ENCODE measurements at places on chromosomes 3 and 15.

DNA sequence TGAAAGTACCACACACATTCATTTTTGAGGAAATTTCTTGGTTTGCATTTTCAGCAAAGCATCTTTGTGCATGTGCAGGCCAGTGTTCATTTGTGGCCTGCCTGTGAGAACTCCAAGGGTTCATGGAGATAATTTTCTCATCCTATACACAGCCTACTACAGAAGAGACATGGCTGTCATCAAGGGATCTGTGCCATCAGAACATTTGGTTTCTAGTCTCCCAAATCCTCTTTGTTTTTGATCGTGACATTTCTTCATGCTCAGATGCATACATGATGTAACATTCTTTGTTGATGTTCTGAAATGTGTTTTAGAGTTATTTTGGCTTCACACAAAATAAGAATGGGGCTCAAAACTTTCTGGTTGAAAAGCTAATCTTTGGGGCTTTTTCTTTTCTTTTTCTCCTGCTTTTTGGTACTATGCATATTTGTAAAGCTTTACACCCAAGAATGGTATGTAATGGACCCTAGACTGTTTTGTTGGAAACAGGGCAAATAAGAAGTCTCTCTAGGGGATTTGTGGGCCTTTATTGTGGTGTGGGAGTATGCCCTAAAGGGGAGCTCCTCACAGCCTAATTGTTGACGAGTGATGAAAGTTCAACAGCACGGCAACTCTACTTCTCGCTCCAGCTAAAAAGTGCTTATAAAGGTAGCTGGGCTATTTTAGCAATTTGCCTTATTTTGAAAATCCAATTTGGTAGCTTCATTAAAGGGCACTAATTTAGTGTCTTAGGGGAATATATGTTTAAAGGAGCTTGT lies 3.2 kb upstream of the ARPP21 start:
- no peak for DNase-seq

GRCh38 chr3:78066287-78066686 lies 1026.4 kb downstream of the ROBO2 start:
- DNase-seq = no peak

GRCh38 chr15:51726302-51727073 lies 11.0 kb downstream of the LYSMD2 start:
- DNase-seq = no peak

- DNase-seq = no peak
Observed at GRCh38 chr15:84953136-84953535, 28.5 kb upstream of the PDE8A start.

GRCh38 chr3:83968356-83968755 lies 990.4 kb upstream of the CADM2 start:
- no peak for DNase-seq

- no peak for DNase-seq
Observed at GRCh38 chr3:52095990-52096775, 39.8 kb upstream of the DUSP7 start.

DNA sequence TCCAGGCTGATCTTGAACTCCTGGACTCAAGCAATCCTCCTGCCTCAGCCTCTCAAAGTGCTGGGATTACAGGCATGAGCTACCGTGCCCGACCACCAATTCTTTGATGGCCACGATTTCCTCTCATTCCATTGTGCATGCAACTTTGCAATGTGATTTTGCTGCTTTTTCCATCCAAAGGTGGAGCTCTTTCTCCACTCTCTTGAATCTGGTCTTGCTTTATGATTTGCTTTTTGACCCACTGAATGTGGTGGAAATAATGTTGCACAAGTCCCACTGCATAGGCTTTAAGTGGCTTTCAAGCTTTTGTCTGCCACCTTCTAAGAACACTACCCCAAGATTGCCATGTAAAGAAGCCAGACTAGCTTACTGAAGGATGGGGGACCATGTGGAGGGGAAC lies 10.6 kb downstream of the RPS27L start:
- DNase-seq = no peak

DNA sequence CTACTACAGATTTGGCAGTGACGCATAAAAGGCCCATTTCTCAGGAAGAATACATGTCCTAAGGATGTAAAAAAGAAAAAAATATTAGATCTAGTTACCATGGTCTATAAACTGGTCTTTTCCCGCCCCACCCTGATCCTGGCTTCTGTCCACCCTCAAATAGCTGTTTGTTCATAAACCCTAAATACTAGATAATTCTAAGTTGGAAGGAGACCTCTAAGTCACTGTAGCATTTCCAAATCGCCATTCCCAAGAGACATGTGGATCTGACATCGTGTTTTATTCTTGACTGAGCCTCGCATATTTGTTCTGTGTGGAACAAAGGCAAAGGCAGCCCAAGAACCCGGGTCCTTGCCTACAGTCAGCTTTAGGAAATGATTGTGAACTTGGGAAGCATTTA lies 49.0 kb downstream of the LMCD1 start:
- DNase-seq = no peak

DNA sequence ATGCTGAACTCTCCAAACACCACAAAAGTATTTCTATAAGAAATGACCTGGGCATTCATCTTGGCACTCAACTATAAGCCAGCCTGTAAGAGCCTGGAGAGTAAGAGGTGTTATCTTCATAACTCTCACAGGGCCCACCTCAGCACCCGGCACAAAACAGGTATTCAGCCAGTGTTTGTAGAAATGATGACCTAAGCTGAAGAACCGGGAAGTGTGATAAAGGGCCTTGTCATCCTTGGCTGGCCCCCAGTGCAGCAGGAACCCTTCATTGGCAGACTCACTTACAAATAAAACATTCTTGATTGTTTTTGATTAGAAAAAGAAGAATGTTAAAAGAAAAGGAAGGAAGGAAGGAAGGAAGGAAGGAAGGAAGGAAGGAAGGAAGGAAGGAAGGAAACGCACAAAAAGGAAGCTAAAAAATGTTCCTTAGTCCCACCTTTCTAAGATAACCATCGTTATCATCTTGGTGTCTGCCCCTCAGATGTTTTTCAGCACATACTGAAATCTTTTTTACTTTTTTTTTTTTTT lies 52.1 kb downstream of the DAPK2 start:
- DNase-seq = no peak

DNA sequence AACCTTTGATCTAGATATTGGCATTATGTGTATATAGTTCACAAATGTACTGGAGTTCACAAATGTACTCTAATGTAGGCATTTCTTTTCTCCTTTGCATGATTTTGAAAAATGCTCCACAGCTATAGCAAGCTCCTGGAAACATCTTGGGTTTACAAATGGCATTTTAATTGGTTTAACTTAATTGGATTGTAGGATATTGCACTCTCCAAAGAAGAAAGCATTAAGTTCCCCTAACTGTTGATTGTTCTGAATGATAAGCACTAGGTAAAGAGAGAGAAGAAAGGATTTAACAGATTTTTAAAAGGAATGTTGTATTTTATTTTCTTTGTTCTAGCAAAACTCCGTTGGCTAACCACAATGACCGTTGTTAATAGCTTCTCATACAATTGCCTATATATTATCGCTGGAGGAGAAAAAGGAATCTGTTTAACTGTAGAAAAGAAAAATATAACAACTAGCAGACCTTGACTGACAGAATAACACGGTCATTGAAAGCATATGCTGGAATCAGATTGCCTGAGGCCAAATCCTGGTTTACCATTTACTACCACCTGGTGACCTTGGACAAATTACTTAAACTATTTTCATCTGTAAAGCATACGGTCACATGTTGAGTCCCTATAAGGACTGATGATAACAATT lies 170.8 kb downstream of the PEX5L start:
- DNase-seq = no peak

- no peak for DNase-seq
Observed at GRCh38 chr3:100833483-100833882, 124.2 kb downstream of the TFG start.

GRCh38 chr3:127750226-127751031 lies 71.9 kb downstream of the MGLL start:
- no peak for DNase-seq

- no peak for DNase-seq
Observed at GRCh38 chr3:105944721-105945120, 75.9 kb upstream of the CBLB start.

DNA sequence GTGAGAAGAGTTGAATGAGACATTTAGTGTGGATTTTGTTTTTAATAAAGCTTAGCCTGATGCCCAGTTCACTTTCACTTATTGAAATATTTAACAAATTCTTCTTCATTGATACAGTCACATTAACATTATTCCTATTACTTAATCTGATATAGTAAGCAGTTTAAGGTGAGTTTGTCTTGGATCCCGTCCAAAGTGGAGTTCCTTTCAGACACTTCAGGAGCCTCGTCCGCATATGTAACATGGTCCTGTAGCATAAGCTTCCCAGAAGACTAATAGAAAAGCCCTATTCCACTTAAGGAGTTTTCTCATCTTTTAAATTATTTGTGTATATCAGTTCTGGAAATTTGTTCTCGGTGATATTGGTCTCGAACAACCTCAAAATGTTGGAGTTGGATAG lies 39.7 kb upstream of the MLF1 start:
- DNase-seq = no peak

- DNase-seq = no peak
Observed at GRCh38 chr15:98304371-98304770, 343.9 kb downstream of the ARRDC4 start.

DNA sequence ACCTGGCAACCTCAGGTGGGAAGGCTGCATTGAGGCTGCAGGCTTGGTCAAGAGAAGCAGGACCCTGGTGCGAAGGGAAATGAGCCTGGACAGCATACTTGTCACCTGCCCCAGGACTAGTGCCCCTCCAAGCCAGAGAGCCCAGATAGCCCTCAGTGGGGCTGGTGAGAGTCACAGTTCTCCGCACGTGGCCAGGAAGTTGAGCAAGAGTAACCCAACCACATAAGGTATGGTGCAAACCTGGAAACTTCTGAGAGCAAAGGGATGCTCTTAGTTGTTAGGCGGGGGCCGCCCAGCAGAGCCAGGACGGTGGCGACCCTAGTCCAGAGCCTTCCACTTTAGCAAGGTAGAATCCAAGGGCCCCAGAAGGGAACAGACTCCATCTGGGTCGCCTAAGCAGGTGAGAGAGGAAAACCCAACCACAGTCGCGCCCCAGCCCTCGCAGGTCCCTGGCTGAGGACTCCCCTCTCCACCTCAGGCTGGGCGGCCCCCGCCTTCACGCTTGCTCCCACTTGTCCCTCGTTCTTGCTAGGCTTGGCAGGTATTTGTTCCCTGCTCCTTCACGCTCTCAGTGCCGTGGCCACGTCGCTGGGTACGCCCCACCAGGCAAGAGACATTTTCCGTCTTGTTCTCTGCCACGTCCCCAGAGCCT lies 1.1 kb upstream of the VPS18 start:
- no peak for DNase-seq

DNA sequence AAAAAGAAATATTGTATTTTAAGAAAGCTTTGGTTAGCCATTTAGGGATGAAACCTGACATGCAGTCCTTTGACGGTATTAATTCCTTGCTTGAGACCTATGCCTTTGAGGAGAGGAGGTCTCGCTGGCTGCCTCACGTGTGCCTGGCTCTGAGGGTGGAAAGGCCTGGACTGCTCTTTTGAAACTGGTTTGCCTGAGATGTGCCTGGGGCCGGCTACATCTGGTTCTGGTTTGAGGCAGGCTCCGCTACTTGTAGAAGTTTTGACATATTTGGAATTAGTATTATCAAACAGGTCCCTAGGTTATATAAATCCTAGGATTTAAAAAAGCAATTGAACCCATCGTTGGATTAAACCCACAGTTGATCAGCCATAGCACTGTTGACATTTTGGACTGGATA lies 6.5 kb downstream of the NISCH start:
- no peak for DNase-seq

DNA sequence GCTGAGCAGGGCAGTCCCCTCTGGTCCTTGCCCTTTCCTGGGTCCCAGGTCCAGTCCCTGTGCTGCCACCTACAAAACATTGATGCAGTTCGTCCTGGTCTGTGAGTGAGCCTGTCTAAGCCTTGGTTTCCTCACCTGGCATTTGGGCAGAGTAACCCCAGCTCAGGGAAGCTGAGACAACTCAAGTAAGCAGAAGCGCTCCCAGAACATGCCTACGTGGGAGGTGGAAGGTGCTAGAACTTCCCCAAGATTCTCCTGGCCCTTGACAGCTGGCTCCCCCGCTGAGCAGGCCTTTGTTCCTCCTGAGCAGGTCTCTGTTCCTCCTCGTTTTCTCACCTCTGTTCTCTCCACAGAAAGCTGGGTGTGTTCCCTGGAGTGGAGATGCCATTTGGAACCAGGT lies 30.5 kb downstream of the PRR20G start:
- DNase-seq = no peak

- DNase-seq = no peak
Observed at GRCh38 chr3:105746231-105746996, 122.4 kb downstream of the CBLB start.

DNA sequence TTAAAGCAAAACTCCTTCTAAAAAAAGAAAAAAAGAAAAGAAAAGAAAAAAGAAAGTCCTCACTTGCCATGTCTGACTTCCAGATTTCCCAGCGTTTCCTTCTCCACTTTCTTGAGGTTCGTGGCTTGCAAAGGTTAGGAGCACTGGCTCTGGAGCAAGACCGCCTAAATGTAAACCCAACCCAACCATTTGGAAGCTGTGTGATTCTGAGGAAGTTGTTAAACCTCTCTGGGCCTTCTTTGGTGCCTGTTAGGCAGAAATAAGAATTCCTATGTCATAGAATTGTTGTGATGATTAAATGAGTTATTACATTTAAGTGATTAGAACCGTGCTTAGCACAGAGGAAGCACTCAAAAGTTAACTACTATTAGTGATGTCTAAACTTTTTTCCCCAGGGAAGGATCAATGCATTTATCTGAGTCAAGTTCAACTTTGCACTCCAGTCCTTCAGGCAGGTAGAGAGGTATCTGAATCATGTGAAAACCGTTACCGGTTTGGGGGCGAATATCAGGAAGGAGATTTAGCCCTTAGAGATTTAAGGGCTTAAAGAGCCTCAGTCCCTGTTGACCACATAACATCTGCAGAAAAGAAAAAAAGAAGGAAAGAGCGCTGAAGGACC lies 78.3 kb upstream of the HES1 start:
- DNase-seq = no peak

GRCh38 chr3:73622091-73622805 lies 2.5 kb downstream of the PDZRN3 start:
- DNase-seq = no peak

- DNase-seq = no peak
Observed at GRCh38 chr3:126867190-126867862, 115.6 kb upstream of the PLXNA1 start.

DNA sequence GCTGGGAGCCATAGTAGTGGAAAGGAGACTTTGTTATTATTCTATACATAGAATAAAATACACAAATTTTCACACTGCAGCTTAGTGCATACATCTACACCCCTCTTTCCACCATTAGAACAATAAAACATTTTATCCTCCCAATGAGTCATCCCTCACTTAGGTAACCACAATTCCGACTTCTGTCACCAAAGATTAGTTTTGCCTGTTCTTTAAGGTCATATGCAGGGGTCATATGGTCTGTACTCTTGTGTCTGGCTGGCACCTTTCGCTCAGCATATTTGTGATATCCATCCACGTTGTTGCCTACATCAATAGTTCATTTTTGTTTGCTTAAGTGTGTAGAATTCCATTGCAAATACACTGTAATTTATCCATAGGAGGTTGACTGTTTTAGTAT lies 399.4 kb downstream of the SHQ1 start:
- DNase-seq = no peak
